ENCODE measurements at places on chromosomes 3 and 15. TPM values are rescaled to one million over a fixed set of nuclear protein-coding genes. Genes with fewer than 3 reads are reported as not detected.

DNA sequence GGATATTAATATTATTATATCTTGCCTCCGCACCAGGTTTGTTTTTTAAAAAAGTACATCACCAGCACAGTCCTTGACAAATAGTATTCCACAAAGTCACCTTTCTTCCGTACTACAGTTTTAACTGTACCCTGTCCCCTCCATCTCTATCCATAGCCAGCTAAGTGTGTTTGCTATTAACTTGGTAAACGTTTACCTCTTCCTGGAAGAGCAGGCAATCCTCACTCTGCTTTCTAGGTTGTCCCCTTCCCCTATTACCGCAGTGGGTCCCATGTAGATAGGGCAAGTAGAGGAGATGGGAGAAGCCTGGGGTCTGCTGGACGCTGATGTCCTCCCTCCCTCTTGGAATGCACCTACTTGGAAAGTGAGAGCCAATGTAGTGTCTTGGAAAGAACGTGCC is 83.9 kb upstream of the ETV5 start:
- no peak for DNase-seq

GRCh38 chr15:99442252-99442897 is 123.4 kb upstream of the MEF2A start:
- no peak for DNase-seq

CXCR6 gene
- not detected for total RNA-seq

CGNL1 gene
- 5.3 TPM for total RNA-seq

RYR3 gene
- total RNA-seq = 15.4 TPM

IL16 gene
- total RNA-seq = 0.62 TPM

DNA sequence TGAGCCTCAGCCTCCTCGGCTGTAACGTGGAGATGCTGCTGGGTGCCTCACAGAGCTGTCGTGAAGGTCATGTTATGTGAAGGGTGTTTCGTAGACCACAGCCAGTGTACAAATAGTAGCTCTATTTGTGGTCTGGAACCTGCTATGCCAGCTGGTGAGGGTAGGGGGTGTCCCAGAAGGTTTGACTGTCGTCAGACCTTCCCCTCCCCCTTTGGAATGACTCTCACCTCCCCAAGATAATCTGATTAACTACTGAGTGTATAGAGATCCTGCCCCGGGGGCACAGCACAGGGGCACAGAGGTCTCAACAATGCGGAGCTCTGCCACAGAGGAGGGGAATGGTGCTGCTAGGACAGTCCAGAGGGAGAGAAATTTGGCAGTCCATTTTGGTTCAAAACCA is 20.5 kb downstream of the FGD5 start:
- no peak for DNase-seq

IQCF5 gene
- total RNA-seq = not detected

DNA sequence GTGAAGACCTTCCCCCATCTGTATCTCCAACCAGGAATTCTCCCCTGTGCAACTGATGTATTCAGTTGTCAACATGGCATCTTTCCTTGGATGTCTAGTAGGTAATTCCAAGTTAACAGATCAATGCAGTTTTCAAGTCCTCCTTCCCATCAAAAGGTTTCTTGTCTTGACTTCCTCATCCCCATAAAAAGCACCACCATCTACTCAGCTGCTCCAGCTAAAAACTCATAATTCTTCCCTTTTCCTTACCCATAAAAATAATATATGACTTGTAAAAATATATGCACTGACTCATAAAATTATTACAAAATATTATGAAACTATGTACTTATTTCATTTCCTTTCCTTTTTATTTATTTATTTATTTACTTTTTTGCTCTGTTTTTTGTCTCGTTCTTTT is 5.0 kb upstream of the CAND2 start:
- DNase-seq = no peak

DNA sequence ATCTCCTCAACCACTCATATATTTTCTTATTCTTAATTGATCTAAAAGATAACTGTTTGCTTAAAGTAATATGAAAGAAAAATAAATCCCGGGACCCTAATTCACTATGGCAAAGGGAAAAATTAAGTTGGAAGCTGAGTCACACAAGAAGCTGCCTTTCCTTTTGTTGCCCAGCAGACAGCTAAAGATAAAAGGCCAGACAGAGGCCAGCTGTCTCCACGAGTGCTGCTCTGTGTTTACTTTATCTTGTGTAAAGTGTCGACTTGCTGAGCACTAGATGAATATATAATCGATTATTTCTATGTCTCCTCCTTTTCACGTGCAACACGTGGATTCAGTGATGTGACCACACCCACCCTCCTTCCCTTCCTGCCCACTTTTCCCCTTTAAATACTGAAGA is 52.8 kb upstream of the NSMCE3 start:
- DNase-seq = no peak

GRCh38 chr3:157091083-157091833 is 68.7 kb downstream of the CCNL1 start:
- DNase-seq = no peak

DNA sequence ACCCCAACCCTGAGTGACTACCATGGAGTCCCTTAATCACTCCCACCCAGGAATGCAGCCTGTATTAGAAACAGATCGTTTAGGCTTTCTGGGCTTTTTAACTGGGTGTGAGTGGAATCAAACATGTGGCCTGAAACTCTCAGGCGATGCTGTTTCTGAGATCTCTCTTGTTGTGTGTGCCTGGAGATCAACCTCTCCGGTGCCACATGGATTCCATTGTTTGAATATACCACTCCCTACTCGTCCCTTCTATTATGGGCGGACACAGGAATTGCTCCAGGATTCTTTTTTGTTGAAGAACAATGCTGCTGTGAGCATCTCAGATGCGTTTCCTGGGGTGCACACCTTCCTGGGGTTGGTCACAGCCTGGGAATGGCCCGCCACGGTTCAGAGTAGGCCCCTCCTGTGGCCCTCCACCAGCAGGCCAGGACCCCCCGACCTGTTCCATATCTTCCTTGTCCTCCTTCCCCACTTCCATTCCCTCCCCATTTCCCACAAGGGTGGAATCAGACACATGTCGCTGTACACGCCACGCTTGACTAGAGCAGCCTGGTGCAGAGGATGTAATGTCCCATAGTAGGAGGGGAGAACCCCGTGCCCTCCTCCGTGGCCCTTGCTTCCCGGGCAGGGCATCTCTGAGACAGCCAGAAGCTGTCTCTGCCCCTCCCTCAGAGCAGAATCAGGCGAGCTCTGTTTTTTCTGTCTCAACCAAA is 36.4 kb upstream of the PRR23E start:
- no peak for DNase-seq

- no peak for DNase-seq
These were observed 3.6 kb downstream of the PXK start for GRCh38 chr3:58336135-58336882.

DNA sequence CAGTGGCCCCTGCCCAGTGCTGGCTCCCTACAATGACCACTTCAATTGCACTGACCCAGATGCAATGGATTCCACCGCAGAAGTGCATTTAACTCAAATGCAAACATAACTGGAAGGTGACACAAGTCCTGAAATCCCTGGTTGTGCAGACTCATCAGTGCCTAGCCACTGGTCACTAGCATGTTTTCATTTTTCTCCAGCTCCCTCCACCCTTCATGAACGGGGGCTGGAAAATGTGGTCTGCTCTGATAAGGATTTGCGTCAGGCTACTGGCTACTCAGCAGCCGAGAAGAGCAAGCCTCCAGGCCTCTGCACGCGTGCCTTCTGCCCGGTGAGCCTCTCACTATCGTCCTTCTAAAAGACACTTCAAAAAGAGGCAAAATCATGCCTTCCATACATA is 27.4 kb upstream of the FURIN start:
- no peak for DNase-seq

- no peak for DNase-seq
These were observed 14.3 kb upstream of the SHQ1 start for GRCh38 chr3:72862314-72863090.

DNA sequence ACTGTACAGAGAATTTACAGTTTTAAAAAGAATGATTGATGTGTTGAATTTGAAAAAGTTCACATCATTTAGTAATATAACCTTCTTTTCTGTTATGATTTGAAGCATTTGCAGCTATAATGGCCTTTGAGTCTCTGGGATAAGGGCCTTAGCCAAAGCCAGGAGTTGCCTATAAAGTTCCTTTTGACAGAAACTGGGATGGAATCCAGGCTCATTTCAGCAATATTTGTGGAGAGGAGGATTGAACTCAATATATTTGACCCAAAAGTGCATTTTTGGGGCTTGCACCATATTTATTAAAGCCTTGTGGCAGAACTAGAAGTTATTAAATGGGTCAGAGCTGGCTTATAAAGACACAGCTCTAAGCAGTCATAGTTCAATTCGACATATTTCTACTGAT is 348.7 kb upstream of the EPHA3 start:
- DNase-seq = no peak

DNA sequence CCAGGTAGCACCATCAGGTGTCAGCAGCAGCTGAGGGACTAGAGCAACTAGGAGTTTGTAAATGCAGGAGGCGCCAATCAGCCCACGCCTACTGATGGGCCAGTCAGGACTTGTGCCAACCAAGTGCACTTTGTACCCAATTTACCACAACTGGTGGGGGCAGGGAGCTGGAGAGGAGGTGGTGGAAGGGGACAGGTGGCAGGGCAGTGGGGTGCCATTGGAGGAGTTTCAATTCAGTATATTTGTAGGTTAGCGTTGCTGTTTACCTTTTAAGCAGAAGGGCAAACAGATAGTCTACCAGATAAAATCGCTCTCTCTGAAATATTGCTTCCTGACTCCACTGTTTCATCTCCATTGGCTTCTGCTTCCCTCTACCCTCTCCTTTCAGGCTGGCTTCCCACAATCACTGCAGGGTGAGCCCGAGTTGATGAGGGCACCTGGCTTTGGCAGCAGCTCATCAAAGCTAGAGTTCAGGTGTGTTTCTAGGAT is 75.7 kb downstream of the TRIM69 start:
- DNase-seq = no peak

DNA sequence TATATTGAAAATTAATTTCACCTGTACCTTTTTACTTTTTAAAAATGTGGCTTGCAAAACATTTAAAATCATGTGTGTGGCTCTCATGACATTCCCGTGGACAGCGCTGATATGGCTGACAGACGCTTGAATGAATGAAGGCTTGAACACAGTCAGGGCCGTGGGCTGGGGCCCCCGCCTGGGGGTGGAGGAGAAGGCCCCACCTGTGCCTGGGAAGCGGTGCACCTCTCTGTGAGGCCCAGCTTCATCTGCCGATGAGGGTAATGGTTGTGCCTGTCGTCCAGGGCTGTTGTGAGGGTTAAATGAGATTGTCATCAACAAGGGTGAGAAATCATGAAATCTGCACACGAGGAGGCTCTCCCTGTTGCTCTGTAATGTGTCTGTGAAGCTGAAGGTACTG is 85.9 kb upstream of the PRR23E start:
- DNase-seq = no peak

PLCH1 gene
- total RNA-seq = 10.9 TPM

TIMP4 gene
- 2.5 TPM for total RNA-seq
